Stimulated activated CD4-positive, alpha-beta T cell treated with anti-CD3 and anti-CD28 coated beads, Interleukin-1b, Interleukin-23, amount 100 ng/mL, for 1 hour (primary cell): ENCODE measurements at places on chromosomes 4 and X.

- DNase-seq, result no peak
These were observed 10.6 kb upstream of the PRDX4 start for GRCh38 chrX:23656684-23657083.

GRCh38 chr4:185520119-185520518, 15.2 kb downstream of the PDLIM3 start:
- no peak for DNase-seq

GRCh38 chr4:40910706-40911105, 161.0 kb downstream of the NSUN7 start:
- DNase-seq, result no peak

- no peak for DNase-seq
These were observed 483.4 kb downstream of the RPA4 start for GRCh38 chrX:97367125-97367524.

GRCh38 chr4:83195269-83195668, 80.7 kb upstream of the PLAC8 start:
- no peak for DNase-seq
